ENCODE measurements at places on chromosomes 16 and 17.

DNA sequence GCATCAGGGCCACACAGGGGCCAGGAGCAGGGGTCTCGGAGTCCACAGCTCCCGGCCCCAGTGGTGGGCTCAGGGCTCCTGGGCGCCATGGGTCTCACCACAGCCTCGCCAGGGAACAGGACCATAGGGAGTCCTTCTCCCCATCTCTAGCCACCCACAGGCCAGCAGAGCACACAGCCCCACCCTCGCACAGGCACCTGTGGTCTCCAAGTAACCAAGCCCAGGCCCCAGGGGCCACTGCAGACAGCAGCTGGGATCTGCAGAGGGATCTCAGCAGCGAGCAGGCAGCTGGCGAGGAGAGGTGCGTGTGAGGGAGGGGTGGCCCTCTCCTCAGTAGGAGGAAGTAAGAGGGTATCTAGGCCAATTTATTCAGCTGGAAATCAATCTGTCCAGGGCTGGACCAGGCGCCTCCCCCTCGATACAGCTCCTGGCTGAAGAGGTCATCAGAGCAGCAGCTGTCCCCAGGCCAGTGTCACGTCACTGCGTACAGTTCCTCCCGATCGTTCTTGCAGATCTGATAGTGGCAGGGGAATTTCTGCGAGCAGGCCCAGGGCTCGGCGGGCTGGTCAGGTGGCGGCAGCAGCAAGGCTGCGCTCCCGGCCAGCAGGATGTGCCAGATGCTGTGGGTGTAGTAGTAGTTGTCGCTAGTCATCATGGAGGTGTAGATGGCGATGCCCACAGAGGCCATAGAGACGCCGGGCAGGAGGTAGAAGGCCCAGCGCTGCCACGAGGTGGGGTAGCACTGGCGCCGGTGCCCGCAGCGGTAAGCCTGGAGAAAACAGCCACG, 1.4 kb upstream of the MRPL28 start:
- DNase-seq, result no peak

DNA sequence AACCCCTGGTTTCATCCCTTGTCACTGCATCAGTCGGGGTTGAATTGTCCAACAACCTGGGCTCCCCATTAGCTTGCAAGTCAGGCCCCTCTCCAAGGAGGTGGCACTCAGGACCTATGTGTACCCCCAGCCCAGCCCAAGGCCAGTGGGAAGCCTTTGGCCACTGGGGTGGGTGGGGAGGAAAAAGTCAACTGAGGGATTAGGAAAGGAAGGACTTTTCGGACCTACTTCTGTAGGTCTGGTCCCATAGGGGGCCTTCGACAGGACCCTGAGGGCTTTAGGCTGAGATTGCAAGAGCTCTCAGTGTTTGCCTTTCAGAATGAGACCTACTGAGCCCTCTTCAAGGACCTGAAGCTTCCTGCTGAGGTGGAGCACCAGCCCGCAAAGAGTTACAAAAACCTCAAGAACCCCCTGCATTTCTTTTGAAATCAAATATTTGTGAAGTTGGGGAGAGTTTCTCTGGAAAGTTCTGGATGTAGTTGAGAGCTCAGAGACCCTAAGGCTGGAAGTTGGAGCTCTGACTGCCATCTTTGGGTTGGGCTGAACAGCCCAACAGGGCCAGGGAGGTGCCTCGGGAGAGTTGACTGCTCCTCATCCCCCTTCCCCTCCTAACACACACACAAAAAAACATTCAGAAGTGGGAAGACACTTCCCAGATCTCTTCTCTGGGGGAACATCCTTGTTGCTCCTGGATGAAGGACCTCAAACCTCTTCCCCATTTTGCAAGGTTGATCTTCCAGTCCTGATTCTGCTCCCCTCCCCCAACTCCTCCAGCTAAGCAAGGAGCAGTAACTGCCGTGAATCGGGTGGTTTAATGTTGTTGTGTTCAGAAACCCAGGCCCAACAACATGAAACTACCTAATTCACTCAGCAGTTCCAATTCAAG, 5.8 kb upstream of the HOXB9 start:
- DNase-seq, result no peak

DNA sequence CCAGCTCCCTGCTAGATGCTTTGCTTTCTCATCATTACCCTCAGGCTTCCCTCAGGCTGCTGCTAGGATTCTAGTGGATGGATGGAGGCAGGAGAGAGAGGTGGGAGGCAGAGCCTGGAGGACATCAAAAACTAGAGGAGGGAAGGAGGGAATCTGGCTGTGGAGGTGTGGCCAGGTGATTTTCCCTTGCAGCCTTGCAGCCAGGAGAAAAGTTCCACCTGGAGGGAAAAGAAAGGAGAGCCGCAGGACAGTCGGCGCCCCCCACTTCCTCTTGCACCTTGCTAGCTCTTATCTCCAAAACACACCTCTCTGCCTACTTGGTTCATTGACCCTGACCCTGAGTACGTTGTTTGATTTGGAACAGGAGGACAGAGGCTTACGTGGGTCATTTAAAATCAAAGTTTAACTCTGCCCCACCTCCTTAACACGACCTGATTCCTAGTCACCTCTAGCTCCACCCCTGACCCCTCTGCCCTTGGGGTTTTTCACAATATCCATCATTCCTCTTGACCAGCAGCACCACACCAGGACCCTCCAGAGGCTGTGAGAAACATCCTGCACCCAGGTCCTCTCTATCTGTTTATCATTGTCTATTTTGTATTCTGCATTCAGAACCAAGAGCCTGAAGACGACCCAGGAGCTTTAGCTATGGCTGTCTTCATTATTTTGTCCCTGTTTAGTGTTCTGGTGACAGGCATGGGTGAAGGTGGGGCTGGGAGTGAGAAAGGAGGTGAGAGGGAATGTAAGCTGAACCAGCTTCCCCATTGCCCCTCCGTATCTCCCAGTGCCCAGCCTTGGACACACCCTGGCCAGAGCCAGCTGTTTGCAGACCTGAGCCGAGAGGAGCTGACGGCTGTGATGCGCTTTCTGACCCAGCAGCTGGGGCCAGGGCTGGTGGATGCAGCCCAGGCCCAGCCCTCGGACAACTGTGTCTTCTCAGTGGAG, 15.9 kb downstream of the AOC3 start:
- DNase-seq, result no peak

- no peak for DNase-seq
These were observed 117.0 kb downstream of the ZNF778 start for GRCh38 chr16:89334461-89334860.

DNA sequence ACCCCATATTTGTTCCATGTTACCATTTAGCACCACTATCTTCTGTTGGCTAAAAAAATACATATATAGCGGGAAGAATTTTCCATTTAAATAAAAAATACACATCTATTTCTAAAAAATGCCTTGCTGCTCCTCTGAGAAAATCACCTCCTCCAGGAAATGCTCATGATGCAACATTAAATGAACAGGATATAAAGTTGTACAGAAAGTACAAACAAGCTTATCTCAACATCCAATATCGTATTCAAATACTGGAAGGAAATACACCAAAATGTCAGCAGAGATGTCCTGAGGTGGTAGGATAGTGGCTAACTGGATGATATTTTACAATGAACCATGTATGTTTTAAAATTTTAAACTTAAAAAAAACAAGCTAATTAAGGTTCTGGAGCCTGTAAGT, 21.3 kb downstream of the GNA13 start:
- no peak for DNase-seq
